ENCODE measurements at places on chromosomes 11 and 22.

- peak; percentile 41 for DNase-seq
Observed at GRCh38 chr22:40951795-40952605, 822 bp downstream of the RBX1 start.

DNA sequence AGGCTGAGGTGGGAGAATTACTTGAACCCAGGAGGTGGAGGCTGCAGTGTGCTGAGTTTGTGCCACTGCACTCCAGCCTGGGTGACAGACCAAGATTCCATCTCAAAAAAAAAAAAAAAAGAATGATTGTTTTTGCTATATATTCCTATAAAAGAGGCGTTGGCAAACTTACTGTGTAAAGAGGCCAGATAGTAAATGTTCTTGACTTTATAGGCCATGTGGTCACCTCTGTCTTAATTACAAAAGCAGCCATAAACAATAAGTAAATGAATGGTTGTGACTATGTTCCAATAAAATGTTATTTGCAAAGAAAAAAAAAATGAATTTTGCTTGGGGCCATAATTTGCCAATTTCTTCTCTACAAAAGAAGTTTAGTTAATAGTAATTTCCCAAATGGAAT is 12.3 kb downstream of the ATM start:
- DNase-seq = no peak

GRCh38 chr11:16013242-16013641 is 343.1 kb downstream of the SOX6 start:
- no peak for DNase-seq

DNA sequence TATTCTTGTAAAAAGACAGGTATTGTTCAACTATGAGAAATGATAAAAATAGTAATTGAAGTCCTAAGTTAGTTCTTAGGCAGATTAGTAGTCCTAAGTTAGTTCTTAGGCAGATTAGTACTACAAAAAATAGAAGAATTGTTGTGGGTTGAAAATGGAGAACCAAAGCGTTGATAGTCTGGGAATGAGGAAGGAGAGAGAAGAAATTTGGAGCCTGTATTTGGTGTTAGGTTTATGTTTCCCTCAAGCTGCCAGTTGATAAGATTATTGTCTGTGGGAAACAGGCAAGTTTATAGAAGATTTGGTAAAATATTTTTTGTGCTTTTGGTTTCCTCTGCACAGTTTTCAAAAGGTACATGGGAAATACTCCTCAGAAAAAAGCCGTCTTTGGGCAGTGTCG is 3.6 kb downstream of the BCO2 start:
- no peak for DNase-seq

- no peak for DNase-seq
Observed at GRCh38 chr22:40312050-40312449, 34.2 kb upstream of the ADSL start.

DNA sequence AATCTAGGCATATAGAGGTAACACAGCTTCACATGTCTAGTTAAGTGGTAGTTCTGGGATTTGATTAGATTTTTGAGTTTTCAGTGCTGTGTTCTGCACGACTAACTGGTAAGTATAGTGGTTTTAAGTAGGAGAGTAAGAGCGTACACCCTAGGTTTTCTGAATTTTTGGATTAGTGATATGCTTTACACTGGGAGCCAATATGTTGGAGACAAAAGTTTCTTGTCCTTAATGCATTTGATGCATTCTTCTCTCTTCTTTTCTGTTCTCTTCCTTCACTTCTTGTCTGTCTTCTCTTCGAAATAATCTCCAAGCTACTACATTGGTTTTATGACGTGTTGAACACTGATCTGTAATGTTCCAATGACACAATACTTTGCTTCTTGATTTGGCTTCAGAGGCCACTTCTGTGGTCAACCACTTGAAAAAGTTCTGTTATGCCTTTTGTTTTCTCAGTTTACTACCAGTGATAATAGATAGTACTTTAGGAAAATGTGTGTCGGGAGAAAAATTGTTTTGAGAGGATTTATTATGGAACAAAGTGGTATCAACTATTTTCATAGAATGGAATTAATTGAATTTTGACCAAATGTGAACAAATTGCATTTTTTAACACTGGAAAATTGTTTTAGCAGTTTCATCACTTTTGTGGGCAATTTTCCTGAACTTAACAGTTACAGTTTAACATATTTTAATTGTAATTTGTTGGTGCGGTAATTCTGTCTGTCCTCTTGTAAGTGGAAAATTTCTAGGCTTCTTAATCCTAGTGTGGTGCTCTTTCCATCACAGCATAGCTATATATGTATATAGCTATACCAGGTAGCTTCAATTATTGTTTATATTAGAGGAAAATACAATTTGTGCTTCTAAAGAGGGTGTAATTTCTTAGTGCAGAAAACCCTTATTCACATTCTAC is 2.6 kb downstream of the PDE3B start:
- DNase-seq = peak; percentile 43

- no peak for DNase-seq
Observed at GRCh38 chr11:35717043-35717442, 54.5 kb downstream of the TRIM44 start.

DNA sequence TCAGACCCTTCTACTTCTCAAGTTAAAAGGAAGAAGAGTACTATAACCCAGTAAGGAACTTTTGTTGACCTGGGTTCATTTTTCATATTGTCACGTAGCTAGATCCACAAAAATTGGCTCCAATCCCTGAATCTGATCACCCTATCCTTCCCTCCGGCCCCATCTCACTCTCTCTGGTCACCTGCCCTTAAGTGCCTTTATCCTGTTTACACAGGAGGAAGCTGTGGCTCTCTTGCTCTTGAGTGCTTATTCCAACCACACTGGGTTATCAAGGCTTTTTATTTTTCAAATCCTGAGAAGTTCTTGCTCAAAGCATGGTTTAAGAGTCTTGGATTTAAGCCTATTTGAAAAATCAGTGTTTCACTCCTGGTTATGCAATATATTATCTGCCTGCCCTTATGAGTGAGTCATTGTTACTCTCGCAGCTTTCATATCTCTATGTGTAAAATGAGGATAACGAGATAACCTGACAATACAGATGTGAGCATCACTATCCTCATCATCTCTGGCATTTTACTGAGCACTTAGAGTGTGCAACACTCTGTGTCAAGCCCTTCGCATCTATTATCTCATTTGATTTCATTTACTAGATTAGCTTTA is 293.9 kb downstream of the GUCY1A2 start:
- DNase-seq = no peak

All from CD4-positive, alpha-beta T cell treated with Interleukin-17A for 1 hour (primary cell).